CD8-positive, alpha-beta memory T cell (primary cell): ENCODE measurements at places on chromosomes 2 and 18. TPM values are rescaled to one million over a fixed set of nuclear protein-coding genes. Genes with fewer than 3 reads are reported as not detected.

The REG3G gene
- total RNA-seq = not detected

DNA sequence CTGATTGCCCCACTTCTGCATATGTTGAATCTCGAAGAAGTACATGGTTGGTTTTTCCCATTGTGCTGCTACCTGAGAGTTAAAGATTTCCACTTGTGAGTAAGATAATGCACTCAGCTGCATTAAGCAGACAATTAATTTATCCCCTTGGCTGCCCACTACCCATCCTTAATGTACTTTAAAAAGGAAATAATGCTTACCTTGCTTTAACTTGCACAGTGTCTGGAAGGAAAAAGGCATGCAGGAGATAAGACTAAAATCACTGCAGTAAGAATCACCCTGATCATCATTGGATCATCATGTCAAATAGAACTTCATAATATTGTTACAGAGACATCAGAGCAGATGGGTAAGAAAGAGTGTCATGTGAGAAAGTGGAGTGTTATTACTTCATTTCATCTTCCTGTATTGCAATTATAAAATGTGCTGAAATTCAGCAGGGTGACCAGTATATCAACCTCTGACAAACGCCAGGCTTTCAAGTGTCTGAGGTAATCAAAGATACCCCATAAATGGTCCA is 207.3 kb upstream of the PIK3C3 start:
- no peak for DNase-seq

GRCh38 chr18:76370201-76370600 is 124.8 kb downstream of the ZNF516 start:
- no peak for DNase-seq

DNA sequence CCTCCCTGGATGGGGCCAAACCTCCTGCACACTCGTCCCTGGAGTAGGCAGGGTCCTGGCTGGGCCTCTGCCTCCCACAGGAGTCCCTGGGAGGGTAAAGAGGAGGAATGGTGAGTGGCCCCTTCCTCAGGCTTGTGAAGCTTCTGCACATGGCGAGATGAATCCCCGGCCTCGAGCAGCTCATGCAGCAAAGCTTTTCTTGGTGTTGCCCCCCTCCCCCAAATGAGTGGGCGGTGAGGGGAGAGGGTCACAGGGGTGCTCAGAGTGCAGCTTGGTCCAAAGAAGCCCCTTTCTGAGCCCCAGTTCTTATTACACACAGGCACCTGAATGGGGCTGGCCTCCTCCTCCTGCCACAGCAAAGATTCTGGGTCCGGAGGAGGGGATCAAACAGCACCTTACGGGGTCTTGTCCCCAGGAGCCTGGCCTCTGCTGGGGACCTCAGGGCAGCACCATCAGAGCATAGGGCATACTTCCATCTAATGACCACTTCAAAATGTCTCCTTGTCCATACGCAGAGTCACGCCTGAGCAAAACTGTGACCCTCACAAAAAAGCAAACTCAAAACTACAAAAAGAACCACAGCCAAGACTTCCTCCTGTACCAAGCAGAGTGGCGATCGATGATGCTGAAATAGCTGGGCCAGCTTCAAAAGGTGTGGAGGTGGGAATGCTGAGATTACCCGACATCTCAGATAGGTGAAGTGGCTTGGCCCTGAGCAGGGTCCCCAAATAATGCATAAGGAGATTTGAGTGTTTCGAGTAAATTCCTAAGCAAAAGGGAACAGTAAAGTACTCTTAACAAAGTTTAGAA is 148.4 kb upstream of the TWIST2 start:
- DNase-seq = no peak

DNA sequence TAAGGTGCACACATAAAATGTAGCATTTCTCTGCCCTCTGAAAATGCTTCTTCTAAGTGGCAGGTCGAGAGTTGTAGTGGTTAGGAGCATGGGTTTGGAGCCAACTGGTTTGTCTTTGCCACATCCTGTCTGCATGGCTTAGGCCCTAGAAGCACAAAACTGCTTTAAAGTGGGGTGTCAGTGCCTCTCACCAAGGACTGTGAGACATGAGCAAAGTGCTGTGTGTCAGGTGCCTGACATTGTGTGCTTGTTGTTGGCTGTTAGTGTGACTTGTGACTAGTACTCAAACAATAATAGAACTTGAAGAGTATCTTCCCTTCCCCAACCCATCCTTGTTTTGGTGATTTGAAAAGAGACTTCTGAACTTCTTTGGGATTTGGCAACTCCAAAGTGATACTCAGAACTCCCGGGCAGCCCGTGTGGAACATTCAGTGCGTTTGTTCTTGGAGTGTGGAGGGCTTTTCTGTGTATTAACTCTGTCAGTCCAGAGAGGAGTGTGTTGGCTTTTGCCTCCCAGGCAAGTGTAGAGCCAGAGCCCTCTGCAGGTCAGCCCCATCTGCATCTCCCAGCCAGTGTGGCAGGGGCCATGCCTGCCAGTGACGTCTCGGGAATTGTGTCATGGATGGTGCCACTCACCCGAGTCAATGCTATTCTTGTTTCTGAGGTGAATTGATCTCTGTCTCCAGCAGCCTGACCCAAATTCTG is 5.0 kb downstream of the MGAT5 start:
- peak; percentile 82 for DNase-seq
